Stimulated activated CD8-positive, alpha-beta memory T cell treated with anti-CD3 and anti-CD28 coated beads, Interleukin-2, amount 100 ng/mL, for 1 hour (primary cell): ENCODE measurements at places on chromosomes 12 and 14.

DNA sequence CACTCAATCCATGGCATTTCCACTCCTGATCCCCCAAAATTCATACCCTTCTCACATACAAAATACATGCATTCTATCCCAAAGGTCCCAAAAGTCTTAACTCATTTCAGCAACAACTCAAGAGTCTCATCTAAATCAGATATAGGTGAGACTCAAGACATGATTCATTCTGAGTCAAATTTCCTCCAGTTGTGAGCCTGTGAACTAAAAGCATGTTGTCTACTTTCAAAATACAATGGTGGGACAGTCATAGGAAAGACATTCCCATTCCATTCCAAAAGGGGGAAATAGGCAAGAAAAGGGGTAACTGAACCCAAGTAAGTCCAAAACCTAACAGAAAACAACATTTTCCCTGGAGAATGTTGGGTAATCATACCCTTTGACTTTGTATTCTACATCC is 103.3 kb downstream of the C12orf75 start:
- no peak for DNase-seq

DNA sequence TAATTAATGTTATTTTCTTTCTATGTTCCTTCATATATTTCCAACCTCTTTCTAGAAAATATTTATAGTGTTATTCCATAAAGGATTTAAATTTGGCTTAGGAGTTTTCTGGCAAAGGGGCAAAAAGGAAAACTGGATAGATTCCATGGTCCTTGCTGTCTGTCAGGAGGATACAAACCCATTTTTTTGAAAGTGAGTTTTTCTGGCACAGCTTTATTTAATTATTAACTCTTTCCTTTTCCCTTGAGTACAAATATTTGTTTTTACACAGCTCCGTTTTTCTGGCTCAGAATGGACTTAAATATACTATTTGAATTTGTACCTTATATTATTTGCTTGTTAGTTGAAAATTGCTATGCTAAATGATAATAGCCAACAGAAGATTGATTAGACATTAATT is 56.3 kb downstream of the MNAT1 start:
- DNase-seq, result no peak

GRCh38 chr12:94074980-94075629 is 73.3 kb upstream of the PLXNC1 start:
- no peak for DNase-seq

DNA sequence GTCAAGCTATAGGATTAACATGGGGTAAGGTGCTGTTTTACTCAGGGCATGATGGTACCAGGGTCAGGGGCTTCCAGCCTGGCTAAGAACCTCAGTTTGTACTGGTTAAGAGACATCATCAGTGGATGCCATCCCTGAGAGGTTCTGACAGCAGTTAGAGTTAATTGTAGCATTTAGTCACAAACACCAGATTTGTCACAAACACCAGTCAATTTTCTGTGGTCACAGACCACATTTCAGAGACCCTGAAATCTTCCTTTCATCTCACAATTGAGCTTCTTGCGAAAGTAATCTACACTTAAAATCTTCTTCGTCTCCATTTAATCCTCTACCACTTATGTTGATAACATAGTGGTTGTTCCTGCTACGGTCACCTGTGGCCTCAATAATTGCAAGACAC is 143.0 kb upstream of the EGLN3 start:
- DNase-seq, result no peak

GRCh38 chr12:46103559-46104383 is 113.4 kb upstream of the SCAF11 start:
- no peak for DNase-seq

GRCh38 chr12:41486718-41487117 is 298.6 kb downstream of the PDZRN4 start:
- DNase-seq, result no peak

DNA sequence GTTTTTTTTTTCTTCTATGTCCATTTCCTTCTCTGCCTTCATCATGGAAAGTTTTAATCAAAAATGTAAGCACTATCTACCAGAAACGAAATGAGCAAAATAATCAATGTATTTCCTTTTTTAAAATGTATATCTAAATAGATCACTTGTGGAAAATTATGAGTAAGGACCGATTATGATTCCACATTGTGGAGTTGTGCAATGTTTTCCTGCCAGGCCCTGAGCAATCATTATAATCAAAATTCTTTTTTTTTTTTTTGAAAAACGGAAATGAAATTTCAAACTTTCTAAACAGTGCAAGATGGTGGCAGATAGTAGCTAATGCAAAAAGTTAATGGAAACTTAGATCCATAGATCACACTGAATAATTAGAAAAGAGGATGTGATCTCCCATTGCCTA is 1074.6 kb upstream of the TMEM132C start:
- no peak for DNase-seq

DNA sequence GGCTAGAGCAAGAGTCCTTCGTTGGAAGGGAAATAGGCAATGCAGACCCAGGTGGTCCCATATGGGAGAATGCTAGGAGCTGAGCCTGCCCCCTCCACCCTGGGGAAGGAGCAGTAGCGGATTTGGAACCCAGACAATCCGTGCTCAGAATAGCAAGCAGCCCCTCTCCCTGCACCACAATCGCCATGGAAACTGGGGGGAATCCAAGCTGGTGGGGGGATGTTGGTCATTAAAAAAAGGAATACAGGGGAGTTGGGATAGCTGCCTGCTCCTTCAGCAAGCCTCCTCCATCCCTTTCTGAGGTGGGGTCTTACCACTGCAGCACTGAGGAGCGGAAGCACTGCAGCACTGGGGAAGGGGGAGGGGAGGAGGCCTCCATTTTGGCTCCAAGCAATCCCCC is 2.9 kb downstream of the RND1 start:
- DNase-seq, result no peak

GRCh38 chr12:55631733-55632132 is 5.0 kb upstream of the OR10P1 start:
- DNase-seq, result no peak

DNA sequence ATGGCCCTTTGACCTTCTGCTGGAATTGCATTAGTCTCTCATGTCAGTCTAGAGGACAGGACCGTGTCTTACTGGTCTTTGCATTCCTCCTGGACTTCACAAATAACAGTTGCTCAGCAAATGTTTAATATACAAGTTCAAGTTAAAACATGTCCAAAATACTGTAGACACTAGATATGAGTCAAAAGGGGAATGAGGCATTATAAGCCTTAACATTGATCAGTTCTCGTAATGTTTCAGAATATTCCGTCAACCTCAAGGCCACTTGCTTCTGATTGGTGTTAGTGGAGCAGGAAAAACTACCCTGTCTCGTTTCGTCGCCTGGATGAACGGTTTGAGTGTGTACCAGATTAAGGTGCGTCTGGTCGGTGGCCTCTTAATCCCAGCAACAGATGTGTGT is 59.9 kb downstream of the HSP90AA1 start:
- no peak for DNase-seq

DNA sequence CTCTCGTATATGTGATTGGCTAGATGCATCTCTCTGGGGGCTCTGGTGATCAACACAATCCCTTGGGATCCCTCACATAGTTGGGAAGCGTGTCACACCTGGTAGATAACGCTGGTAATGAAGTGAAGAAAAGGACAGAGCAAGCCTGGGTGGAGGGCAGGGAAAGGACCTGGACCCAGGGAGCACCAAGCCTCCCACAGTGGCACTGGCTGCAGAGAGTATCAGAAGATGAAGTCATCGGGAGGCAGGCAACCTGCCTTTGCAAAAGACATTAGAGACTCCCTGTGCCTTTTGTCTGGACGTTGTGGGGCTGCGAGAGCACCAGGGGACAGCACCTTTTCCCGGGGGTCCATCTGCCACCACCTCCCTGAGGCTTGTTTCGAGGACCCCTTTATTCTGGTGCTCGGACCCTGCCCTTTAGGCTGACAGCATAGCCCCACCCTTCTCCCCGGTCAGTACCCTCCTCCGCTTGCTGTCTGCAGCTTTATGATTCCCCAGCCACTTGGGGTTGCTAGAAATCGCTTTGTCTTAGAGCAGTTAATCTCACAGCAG is 116.4 kb downstream of the EML1 start:
- no peak for DNase-seq

DNA sequence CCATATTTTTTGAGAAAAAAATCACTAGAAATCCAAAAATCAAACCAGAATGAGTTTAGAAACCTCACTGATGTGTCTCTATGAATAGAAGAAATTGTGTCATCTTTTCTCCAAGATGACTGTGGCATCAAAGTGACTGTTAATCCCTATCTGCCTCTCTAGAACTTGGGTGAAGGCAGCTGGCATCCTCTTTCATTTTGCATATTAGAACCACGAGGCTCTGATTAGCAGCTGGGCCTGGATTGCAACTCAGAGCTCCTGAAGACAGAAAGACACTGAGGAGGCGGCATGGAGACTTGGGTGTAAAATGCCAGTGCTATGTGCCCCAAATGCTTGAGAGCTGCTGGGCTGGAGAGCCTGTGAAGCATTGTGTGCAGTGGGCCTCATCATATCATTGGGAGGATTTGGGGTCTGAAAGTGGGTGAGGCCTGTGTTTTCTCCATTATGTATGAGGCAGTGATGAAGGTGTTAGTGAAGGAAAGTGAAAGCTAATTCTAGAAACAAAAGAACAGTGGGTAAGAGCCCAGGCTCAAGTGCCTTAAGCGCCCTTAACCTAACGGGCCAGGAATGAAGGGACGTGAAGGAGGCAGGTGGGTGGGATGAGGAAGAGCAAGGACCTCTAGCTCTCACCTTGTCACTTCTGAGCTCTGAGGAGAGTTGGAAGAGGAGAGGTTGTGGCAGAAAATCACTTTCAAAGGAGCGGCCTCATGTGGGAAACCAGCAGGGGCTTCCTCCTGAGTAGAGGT is 26.2 kb downstream of the NKX2-8 start:
- DNase-seq, result no peak

DNA sequence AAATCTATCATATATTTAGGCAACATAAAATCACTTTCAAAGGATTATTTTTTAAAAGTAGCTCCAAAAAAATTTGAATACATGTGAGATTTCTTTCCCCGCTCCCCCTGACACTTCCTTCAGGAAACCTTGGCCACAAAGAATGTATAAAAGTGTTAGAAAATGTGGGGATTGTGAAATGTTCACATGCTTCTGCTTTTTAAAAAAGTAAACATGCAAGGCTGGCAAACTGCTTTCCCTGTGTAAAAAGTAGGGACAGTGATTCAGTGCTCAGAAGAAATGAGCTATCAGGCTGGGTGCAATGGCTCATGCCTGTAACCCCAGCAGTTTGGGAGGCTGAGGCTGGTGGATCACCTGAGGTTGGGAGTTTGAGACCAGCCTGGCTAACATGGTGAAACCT is 26.6 kb downstream of the MBIP start:
- no peak for DNase-seq

DNA sequence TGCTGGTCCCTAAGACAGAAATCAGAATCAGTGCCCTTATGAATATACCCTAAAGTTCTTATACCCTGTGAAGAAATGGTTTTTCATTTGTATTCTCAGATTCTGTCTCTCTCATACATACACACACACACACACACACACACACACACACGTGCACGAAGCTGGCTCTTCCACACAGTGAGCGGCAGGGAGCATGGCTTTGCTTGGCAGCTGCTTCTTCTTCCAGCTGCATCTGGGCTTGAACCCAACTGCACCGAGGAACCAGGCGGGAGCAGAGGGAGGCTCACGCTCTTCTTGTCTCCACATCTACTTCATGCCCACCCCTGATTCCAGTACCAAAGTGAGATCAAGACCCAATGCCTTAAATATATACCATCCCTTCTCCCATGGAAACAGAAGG is 19.4 kb downstream of the GRIN2B start:
- no peak for DNase-seq

- DNase-seq, result no peak
Observed at GRCh38 chr12:47824635-47825034, 4.9 kb upstream of the HDAC7 start.

- no peak for DNase-seq
Observed at GRCh38 chr14:64604001-64604400, 54.2 kb downstream of the PPP1R36 start.

DNA sequence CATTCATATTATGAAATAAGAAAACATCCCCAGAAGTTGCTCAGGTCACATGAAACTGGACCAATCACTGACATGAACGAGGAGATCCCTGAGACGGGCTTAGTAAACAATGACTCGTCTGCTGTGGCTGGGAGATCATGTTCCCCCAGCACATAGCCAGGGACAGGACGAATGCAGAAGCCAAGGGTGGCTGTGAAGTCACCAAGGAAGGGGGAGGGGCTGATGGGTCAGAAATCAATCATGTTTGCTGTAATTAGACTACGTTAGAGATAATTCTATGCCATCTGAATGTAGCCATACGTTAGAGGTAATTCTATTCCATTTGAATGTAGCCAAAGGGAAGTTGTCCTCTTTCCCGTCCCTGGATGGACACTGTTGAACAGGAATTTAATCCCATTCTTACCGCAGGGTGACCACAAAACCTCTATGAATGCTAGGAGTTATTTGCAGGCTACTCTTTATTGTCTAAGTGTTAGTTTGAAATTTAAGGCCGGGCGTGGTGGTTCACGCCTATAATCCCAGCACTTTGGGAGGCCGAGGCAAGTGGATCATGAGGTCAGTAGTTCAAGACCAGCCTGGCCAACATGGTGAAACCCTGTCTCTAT is 332.9 kb downstream of the TMEM132D start:
- no peak for DNase-seq

DNA sequence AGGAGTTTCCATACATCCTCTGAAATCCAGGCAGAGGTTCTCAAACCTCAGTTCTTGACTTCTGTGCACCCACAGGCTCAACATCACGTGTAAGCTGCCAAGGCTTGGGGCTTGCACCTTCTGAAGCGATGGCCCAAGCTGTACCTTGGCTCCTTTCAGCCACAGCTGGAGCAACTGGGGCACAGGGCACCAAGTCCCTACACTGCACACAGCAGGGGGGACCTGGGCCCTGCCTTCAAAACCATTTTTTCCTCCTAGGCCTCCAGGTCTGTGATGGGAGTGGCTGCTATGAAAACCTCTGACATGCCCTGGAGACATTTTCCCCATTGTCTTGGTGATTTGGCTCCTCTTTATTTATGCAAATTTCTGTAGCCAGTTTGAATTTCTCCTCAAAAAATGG is 10.6 kb downstream of the AREL1 start:
- DNase-seq, result no peak

DNA sequence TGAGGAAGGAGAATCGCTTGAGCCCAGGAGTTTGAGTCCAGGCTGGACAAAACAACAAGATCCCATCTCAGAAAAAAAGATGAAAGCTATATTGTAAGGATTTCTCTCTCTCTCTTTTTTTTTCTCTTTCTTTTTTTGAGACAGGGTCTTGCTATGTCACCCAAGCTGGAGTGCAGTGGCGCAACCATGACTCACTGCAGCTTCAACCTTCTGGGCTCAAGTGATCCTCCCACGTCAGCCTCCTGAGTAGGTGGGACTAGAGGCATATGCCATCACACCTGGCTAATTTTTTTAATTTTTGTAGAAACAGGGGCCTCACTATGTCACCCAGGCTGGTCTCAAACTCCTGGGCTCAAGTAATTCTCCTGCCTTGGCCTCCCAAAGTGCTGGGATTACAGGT is 5.8 kb upstream of the MRPL42 start:
- DNase-seq, result no peak

GRCh38 chr12:75587340-75588106 is 76.1 kb upstream of the KRR1 start:
- DNase-seq, result no peak
